Activated naive CD8-positive, alpha-beta T cell treated with anti-CD3 and anti-CD28 coated beads, Interleukin-2, amount 10 ng/mL, durations not matched to agents 7 days and 5 days (primary cell): ENCODE measurements at places on chromosomes 4 and X. TPM values are rescaled to one million over a fixed set of nuclear protein-coding genes. Genes with fewer than 3 reads are reported as not detected.

Gene MAML3
- total RNA-seq, result 4.6 TPM

Gene TCEAL3
- 6.7 TPM for total RNA-seq

Gene DOCK11
- total RNA-seq, result 80.4 TPM

Gene RTL5
- total RNA-seq, result 3.0 TPM

Gene MAPK10
- not detected for total RNA-seq
